Foreskin fibroblast (primary cell): ENCODE measurements at places on chromosomes 3 and 15.
A peak's percentile ranks its signal among the peaks of the same experiment; 100 is the strongest.

DNA sequence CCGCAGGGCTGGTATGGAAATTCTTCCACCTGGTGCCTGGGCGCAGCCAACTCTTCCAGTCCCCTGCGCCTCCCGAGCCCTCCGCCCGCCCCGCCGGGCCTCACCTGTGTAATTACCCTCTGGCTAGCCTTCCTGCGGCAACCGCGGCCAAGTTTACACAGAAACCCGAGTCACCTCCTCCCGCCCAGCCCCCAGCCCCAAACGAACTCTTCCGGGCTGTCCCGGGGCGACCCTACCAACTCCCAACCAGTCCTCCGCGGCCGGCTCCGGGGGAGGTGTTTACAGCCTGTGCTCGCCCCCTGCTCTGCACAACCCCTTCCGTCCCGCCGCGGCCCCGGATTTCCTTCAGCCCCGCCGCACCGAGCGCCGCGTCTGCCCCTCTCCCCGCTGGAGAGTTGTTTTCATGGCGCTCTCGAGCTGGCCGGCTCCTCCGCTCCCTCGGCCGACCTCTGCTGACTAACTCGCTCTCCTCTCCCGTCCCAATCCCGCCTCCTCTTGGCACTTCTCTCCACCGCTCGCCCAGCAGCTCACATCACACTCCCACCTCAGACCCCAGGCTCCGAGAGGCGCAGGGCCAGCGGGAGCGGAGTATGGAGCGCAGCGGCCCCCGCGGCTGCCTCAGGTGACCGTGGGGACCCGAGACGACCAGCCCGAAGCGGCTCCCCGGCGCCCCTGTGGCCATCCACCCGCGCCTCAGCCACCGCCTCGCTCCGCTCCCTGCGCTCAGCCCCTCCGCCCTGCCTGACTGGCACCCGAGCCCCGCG lies 538 bp downstream of the ATOSA start:
- DNase-seq: peak; percentile 81

DNA sequence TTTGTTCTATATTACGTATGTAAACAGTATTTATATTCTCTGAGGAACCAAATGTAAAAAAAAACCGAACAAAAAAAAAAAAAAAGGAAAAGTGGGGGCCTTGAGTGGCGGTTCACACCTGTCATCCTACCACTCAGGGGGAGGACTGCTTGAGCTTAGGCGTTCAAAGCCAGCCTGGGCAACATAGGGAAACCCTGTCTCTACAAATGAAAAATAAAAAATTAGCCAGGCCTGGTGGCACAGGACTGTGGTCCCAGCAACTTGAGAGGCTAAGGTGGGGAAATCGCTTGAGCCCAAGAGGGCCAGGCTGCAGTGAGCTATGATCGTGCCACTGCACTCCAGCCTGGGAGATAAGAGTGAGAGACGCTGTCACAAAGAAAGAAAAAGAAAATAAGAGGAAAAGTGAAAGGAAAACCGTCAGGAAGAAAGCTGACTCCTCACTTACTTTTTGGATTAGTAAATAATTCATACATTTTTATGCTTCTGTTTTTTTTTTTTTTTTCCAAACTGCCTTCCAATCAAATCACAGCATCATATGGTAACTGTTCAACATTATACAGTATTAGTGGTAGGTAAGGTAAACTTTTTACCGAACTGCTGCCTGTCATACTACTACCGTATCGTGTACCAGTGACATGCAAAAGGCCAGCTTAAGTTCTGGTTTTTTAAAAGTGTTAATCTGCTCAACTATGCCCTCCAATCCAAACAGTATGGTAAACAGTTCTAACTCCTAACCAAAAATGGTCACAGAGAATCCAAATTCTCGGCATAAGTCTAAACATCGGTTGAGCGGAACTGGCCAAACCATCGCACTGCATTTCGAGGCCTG lies 1.2 kb downstream of the PHC3 start:
- DNase-seq: peak; percentile 19

GRCh38 chr3:123044981-123045763 lies 17.6 kb upstream of the SEMA5B start:
- DNase-seq: no peak

DNA sequence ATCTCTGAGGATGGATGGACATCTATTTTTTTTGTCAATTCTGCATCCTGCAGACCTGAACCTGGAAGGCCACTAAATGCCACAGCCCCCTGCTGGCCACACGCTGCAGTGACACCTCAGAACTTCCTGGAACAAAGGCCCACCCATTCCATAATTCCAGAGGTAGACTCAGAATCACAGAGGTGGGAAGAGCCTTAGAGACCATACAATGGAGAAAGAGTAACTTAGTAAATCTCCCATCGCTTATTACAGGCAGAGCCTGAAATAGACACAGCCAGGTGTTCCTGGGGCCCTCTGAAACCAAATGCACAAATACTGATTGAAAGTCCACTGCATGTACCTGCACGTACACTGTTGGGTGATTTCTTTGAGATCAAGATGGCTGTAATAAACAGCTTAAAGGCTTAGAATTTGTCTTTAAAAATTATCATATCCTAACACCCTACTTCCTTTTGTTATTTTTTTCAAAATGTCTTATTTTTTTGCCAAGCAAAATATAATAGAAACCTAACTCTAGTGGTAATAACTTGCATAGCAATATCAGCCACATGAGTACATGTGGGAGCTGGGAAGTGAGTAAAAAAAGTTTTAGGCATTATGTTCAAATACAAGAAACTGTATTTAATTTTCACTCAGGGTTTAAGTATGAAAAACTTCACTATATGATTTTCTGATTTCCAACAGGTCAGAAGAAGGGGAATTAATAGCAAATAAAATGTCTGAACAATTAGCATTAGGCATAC lies 62.7 kb downstream of the EOMES start:
- DNase-seq: peak; percentile 71

GRCh38 chr15:60899967-60900356 lies 329.1 kb downstream of the RORA start:
- DNase-seq: no peak

- no peak for DNase-seq
These were observed 187.0 kb downstream of the CDIN1 start for GRCh38 chr15:36766449-36766848.

DNA sequence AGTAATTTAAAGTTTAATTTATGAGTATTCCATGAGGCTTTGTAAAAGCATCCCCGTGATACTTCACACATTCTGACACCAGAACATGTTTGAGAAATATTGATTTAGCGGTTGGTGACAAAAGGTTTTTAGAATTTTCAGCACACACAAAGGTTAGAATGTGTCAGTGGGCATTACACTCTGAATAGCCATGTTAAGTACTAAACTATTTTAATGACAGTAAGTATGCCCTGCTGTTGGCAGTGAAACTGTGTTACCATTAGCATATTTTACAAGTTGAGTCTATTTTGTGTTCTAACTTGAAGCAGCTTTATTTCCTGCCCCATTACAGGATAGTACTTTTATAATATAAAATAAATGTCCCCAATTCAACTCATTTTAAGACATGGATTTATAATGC lies 66.5 kb downstream of the ADAMTSL3 start:
- DNase-seq: no peak

DNA sequence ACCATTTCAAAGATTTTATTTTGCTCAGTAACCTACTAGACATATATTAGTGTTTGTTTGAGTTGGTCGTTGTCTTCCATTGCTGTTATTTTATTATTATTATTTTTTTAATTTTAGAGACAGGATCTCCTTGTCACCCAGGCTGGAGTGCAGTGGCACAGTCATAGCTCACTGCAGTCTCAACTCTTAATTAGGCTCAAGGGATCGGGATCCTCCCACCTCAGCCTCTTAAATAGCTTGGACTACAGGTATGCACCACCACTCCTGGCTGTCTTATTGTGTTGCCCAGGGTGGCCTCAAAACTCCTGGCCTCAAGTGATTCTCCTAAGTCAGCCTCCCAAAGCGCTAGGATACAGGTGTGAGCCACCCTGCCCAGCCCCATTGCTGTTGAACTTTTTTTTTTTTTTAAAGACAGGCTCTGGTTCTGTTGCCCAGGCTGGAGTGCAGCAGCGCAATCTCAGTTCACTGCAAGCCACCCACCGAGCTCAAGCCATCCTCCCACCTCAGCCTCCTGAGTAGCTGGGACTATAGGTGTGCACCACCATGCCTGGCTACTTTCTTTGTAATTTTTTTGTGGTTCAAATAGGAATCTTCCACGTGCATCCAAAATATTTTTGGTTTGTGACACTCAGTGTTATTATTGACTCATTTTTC lies 18.2 kb downstream of the SETD5 start:
- DNase-seq: no peak

DNA sequence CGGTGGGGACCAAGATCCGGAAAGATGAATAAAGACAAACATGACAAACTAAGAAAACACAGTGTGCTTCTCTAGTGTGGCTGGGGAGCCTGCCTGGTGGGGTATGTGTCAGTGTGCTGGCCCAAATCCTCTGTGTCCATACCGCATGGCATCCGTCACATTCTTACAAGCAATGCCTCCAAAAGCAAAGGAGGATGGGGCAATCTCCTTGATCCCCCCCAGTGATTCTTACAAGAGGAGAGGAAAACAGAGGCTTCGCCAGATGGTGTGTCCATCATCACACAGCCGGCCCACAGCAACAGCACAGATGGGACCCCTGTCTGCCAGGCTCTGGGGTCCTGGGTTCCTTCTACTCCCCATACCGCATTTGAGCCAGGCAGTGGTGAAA lies 558 bp upstream of the IL17RC start:
- peak; percentile 81 for DNase-seq

GRCh38 chr15:57728436-57728835 lies 21.9 kb downstream of the POLR2M start:
- DNase-seq: no peak

- peak; percentile 77 for DNase-seq
These were observed at the start of gene TMOD2 for GRCh38 chr15:51750792-51751696. Gene TMOD2, plus strand, starts transcription at chr15:51751597. Its CDS starts 14,845 bp downstream, at chr15:51766442.

DNA sequence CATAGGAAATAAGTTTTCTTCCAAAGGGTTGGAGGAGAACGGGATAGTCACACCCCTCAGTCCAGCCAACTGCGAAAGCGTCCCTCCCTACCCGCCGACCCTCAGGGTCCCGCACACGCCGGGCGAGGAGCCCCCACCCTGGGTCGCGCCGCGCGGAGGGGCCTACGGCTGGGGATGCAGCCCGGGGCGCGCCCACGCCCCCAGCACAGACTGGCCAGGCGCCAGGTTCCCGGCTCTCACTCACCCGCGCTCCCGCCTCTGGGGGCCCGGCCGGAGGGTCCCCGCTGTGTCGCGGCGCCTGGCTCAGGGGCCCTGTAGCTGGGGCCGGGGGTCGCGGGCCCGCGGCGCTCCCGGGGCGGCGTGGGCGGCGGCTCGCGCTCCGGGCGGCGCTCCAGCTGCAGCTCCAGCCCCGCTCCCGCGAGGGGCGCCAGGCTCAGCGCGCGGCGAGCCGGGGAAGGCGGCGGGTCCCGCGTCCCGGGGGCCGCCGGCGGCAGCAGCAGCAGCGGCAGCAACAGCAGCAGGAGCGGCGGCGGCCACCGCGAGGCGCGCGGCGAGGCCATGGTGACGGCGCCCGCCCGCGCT lies 375 bp downstream of the HEG1 start:
- no peak for DNase-seq

- DNase-seq: no peak
These were observed 154.1 kb downstream of the LSAMP start for GRCh38 chr3:116291141-116291540.

DNA sequence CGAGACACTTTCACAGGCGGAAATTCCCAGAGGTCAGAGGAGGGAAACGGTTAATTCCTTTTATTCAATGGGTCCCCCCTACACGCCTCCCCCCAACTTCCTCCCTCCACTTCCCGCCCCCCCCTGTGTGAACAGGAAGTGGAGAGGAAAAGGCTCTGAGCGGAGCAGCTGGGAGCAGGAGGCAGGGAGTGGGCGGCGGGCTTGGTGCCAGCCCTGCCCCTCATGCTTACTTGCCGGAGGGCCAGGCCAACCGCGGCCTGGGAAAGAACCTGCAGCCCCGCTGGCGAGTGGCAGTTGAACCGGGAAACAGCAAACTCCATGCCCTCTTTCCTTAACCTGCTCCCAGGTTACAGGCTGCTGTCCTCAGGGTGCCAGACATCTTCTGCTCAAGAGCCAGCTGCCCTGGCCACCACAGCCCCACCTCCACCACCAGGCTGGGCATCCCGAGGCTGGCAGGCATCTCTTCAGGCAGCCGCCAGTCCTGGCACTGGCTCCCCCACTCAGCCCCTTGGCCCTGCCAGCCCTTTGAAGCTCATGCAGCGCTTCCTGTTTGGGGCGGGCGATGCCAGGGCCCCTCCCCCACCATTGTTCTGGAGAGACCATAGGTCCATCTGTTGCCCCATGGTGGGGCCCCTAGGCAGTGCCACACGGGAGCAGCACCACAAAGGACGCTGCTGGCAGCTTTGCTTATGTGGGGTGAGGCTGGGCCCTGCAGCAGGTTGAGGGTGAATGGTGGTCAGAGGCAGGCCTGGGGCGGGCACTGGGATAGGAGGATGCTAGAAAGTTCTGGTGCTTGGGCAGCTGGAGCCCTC lies 12.9 kb downstream of the VPS18 start:
- DNase-seq: peak; percentile 63

DNA sequence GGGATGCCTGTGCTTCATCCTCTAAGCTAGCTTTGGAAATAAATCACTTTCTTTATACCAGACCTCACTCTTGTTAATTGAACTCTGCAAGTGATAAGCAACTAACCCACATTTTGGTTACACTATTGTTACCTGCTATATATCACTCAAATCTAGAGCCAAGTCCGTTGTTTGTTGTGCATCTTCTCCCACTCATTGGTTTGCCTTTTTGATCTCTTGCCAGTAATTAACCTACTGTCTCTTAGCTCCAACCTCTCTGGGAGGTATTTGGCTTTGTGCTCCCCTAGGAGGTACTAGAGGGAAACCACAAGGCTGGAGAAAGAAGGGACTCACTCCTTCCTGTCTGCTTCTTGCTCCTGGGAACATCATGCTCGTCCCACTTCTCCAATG lies 12.8 kb upstream of the CRBN start:
- DNase-seq: no peak

DNA sequence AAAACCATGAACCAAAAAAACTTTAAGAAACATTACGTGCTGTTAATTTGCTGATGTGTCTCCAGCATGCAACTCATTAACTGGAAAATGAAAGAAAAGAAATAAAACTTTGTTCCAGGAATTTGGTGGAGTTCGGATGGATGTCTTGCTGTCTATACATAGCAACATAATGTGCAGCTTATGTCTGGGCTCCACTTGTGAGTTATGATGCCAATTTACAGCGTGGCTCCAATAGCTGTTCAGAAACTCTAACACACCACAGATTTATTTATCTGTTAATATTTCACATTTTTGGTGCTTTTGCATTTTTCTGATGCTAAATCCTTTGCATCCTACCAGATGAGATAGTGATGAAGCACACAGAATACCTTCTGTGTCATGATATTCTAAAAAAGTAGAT lies 45.1 kb downstream of the MAP4 start:
- DNase-seq: no peak

- DNase-seq: peak; percentile 60
These were observed 638 bp downstream of the WDR5B start for GRCh38 chr3:122415104-122415744.
